Activated T-helper 1 cell treated with Interleukin-2 at 50 U/mL for 16 hours (primary cell): ENCODE measurements at places on chromosomes 16 and 17.

- DNase-seq: no peak
These were observed 26.0 kb upstream of the HNF1B start for GRCh38 chr17:37770631-37771518.

GRCh38 chr17:39647256-39647655 is 10.3 kb downstream of the STARD3 start:
- no peak for DNase-seq

DNA sequence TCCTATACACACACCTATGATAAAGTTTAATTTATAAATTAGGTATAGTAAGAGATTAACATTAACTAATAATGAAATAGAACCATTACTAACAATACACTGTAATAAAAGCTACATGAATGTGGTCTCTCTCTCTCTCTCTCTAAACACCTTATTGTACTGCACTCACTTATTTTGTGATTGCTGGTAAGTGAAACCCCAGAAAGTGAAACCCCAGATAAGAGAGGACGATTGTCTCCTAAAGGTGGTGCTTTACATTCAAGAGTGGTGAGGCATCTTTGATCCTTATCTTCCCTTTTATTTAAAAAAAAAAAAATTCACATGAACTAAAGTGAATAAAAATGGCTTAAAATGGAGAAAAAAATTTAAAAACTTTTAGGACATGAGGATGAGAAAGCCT is 80.1 kb upstream of the TRAP1 start:
- no peak for DNase-seq

DNA sequence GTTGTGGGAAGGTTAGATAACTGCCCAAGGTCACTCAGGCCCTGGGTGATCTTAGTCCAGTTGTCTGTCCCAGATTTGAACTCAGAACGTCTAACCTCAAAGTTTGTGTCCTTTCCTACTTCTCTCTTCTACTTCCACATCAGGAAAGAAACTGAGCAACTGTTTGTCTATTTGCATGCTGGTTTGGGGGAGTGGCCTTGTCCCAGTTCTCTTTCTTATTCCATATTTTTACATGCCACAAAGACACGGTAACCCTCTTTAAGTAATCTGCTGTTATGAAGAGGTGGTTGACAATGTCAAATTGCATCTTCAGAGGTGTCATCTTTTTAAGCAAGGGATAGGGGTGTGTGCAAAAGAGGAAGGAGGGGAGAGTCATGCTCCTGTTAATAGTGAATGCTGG is 432.5 kb downstream of the HS3ST3B1 start:
- DNase-seq: no peak

DNA sequence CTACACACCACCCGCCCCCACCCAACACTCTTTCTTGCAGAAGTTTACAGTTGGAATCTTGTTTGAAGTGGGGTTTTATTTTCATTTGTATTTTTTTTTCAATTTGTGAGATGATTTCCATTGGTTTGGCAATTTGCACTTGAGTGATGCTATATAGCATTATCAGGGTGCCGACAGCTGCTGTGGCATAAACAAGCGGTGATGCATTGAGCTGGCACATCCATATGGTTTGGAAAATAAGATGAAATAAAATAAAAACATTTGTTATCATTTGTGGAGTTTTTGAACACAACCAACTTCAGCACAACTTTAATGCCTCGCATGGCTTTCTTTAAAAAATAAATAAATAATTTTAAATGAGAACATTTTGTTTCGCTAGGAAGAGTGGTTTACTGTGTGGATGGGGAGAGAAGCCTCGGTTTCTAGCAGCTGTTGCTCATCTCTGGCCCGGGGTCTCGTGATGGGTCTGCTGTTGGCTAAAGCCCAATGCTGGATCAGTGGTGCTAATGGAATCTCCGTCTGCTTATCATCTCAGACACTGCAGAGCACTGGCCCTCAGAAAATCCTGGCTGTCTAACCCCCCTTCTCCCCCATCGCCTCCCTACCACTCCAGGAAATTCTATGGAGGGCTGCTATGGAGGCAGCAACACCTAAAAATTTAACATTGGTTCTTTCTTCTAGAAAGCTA is 192.3 kb upstream of the MAF start:
- DNase-seq: no peak

DNA sequence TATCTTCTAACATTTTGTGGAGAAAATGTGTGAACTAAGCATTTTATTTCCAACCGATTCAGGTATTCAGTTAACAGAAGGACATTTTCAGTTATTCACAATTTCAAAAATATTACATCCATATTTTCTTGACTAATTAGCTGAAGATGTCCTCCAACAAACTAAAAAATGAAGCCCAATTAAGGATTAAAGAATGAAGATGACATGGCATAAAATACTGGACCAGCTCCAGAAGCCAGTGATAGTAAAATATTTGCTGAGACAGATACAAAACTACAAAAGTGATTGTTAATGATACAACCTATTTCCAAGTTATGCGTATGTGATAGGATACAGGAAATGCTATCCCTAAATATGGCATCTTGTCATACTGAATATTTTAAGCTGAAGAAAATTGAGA is 48.6 kb downstream of the PMP22 start:
- no peak for DNase-seq

DNA sequence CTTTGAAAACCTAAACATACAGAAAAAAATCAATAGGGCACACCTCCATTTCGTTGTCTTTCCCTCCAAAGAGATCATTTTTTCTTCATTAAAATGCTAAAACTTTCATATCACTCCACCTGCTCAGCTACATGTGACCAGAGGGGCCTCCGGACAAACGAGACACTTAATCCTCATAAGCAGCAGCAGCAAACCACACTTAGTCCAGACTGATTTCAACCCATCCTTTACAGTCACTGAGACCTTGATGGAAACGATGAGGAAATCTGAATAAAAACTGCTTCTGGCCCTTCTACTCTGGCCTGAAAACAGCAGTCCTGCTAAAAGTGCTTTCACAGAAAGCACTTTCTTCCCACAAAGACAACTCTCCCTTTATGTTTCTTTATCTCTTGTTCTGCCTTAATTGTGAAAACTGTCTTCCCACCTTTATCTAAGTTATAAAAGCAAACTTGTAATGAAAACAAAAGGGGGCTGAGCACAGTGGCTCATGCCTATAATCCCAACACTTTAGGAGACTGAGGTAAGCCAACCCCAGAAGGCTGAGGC is 4.6 kb downstream of the ANKRD11 start:
- no peak for DNase-seq

DNA sequence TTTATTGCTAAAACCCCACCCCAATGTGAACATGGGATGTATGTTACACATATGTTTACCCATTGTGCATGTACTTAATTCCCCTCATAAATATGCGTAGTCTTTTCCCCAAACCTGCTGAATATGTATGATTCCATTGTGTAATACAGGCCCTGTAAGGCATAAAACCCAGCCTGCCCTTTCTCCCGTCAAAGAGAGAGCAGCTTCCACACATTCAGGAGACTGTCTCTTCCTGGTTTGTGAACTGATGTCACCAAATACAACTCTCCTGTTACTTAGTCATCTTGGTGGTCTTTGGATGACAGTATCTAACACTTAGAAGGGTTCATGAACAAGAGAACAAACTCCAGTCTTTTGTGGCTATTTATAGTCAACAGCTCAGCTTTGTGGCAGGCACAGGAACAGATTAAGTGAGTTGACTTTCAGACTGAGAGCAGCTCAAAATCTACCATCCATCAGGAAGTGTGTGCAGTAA is 24.7 kb upstream of the TMC7 start:
- DNase-seq: no peak

DNA sequence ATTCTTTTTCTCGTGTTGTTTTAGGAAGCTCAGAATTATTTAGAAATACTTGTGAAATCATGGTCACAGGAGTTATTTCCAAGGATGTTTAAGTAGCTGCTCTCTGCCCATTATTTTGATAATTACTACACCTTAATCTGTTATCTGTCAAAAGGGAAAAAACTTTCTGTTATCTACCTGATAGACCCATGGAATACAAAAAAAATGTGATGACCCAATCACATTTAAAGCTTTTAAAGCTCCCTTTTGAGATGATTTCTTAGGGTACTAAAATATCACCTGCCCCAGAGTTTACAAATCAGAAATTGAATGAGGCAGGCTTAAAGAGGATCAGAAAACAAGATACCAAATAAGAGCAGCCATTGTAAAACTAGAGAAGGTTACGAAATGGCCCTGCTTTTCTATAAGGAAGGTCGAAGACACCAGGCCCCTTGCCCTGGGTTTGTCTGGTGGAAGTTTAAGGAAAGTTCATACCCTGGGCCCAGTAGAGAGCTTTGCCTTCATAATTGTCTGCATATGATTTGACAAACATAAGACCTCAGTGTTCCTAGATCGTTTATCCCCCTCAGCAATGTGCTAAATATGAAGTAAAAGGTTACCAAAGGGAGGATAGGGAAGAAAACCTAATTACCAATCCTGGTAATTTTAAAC is 149.9 kb upstream of the TBX2 start:
- DNase-seq: no peak

DNA sequence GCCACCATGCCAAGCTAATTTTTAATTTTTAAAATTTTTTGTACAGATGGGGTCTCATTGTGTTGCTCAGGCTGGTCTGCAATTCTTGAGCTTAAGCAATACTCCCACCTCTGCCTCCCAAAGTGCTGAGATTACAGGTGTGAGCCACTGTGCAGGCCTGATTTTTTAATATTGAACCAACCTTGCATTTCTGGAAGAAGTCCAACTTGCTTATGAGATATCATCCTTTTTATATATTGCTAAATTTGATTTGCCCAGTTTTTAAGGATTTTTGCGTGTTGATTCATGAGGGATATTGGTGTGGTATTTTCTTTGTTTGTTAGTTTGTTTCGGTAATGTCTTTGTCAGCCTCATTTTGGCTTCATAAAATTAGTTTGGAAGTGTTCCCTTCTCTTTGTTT is 196.4 kb downstream of the SEC14L1 start:
- DNase-seq: no peak

GRCh38 chr17:29243792-29244191 is 2.9 kb upstream of the CRYBA1 start:
- no peak for DNase-seq

GRCh38 chr17:44928950-44929720 is 13.8 kb upstream of the GFAP start:
- no peak for DNase-seq

DNA sequence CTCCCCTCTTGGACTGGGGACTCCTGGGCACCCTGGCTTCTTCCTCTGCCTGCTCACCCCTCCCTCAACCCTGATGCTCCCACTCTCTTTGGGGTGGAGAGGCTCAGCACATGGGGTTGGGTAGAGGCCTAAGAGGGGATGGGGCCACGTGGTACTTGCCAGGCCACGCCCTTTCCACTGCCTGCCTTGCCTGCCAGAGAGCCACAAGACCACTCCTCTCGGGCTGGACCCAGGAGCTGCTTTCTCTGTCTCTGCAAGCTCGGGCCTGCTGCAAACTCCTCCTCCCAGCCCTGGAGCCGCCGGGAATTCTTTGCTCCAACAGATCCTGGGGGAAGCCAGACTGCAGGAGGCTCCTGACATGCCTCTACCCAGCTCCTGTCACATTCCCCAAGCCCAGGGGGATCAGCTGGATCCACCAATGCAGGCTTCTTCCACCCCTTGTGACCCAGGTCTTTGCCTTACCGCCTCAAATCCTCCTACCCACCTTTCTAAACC is 11.8 kb downstream of the DLX4 start:
- no peak for DNase-seq

DNA sequence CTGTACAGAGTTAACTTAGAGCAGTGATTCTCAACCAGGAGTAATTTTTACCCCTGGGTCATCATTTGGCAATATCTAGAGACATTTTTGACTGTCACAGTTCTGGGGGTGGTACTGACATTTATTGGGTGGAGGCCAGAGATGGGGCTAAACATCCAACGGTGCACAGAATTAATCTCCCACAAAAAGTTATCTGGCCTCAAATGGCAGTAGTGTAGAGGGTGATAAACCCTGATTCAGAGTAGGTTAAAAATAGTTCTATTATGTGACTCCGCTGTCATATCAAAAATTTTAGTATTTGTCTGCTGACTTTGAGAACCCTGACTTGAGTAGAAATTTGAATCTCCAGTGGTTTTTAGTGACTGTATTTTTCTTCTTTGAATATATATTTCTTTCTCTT is 19.1 kb downstream of the VPS35L start:
- DNase-seq: no peak

DNA sequence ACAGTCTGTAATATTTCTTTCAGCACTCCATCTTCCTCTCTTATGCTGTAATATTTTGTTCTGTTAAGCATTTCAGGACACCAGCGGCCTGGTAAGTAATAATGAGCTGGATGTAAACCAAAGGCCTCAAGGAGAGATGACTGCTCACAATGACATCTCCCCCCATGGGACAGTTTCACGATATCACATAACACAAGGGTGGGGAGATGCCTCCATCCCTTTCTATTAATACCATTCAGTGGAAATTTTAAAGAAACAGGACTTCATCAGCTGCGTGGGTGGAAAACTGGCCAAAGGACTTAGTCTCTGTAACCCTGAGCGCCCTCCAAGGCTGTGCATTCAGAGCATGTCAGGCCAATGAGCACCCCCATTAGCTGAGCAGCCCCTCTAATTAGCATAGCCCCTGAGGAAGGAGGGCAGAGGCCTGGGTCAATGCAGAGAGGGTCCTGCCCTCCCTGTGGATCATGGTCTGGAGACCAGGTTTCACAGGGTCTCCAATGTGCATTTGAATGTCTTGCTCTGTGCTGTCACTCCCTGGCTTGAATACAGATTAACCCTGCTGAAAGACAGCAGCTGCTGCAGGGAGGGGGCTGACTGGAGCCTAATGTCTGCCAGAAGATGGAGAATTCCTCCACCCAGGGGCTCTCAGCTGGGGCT is 156.4 kb downstream of the HS3ST2 start:
- DNase-seq: no peak

GRCh38 chr16:85491058-85491771 is 121.9 kb upstream of the GSE1 start:
- no peak for DNase-seq

- no peak for DNase-seq
These were observed 5.9 kb downstream of the GTF3C1 start for GRCh38 chr16:27543801-27544200.

DNA sequence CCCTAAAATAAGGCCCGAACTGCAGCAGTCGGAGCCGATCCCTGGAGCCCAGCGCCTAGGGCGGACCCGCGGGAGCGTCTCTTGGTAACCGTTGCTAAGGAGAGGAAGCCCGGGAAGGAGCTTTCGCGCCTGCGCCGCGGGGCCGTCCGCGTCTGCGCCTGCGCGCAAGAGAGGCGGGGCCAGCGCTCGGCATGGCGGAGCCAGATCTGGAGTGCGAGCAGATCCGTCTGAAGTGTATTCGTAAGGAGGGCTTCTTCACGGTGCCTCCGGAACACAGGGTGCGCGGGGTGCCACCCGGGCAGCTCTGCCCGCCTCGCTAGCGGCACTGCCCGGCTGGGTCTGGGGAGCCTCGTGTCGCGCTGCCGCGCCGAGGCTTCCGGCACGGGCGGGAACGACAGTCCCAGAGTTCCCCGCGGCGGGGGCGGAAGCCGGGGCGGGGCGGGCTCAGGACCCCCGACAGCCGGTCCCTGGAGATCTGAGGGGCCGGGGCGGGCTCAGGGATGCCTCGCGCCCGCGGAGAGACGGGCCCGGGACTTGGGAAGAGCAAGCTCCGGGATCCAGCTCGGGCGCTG is at the start of gene CDK10:
TSS of gene CDK10 (plus strand) at position 170 of the 572 bp plus-strand sequence. CDS start at position 192, 22 bp downstream.
- peak; percentile 86 for DNase-seq

DNA sequence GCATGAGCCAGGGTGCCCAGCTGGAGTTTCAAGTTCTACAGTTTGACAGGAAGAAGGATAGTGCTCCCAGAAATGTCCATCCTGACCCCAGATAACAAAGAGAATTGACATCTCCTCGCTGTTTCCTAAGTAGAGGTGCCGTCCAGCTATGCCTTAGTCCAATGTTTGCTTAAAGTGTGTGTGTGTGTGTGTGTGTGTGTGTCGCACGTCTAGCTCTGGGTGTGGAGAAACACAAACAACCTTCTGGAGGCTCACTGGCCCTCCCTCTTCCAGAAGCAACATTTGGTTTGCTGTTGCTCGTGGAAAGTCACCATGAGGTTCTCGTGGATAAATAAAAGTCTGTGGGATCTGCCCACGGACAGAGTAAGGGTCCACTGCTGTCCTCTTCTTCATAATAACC is 22.1 kb downstream of the EMP2 start:
- no peak for DNase-seq
